Osteoblast (primary cell): ENCODE measurements at places on chromosomes 2 and 18. TPM values are rescaled to one million over a fixed set of nuclear protein-coding genes. Genes with fewer than 3 reads are reported as not detected.

GRCh38 chr2:85291425-85292023 lies 36.3 kb downstream of the TGOLN2 start:
- no peak for DNase-seq

DNA sequence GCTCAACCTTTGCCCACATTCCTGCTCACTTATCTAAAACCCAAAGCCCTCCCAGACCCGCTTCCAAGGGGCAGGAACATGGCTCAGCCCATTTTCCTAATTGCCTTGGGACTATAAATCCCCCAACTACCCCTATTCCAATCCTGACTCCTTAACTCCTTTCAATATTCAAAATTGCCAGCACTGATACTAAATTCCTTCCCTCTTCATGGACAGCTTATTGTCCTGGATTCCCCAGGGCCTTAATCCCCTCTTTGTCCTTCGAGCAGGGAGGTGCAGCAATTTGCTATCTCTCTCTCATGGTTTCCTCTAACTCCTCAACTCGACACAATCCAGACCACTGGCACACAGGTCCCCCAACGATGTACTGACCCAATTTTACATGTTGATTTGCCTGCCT lies 99.1 kb downstream of the SLC25A12 start:
- DNase-seq, result no peak

DNA sequence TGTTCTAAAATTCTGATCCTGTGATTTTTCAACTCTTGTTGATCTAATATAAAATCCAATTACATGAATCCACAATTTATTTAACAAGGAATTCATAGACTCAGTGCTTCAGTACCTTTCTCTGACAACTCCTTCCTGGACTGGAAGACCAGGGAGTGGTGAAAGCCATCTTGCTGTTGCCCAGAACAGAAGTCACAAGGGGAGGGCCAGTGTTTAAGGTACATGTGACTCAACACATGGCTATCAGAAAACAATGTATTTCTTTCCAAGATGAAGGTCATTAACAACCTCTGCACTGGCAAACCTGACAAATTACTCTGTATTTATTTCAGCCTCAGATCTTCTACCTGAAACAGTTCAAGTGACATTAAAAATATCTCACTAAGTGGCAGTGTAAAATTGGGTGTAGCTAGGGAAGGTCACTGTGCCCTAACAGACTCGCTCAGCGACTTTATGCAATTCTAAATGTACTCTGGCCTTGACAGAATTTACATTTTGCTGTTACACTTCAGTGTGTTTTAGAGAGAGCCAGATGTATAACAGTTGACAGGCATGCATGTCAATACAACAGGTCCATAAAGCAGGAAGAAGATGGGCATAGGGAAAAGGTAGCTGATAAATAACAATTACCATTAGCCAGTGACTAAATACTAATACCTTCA lies 75.4 kb downstream of the NCKAP5 start:
- no peak for DNase-seq

DNA sequence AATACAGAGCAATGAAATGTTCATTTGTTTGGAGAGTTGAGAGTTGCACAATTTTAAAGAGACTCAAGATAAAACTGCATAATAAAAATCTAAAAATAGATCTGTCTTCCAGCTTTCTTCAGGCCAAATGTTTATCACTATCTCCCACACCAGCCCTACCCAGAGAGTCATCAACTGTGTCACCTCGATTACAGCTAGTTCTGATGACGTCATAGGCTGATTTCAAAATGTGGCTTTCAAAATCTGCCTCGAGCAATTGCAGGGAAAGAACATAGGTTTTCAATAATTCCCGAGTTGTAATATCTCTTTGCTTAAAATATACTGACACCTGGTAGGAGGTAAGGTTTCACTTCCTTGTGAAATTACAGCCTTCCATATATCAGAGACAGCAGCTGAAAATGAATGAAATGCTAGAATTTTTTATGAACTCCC lies 677.6 kb upstream of the ID2 start:
- peak; percentile 87 for DNase-seq

- DNase-seq, result peak; percentile 68
Observed at GRCh38 chr18:61398961-61399705, 65.9 kb downstream of the CDH20 start.

- no peak for DNase-seq
Observed at GRCh38 chr2:121429119-121429903, 101.4 kb upstream of the RNU4ATAC start.

GRCh38 chr2:189576396-189576795 lies 4.2 kb downstream of the SLC40A1 start:
- DNase-seq, result no peak

GRCh38 chr2:19426941-19427340 lies 68.5 kb upstream of the OSR1 start:
- DNase-seq, result no peak

GRCh38 chr2:97267411-97268074 lies 154.6 kb downstream of the ANKRD36 start:
- DNase-seq, result no peak

- DNase-seq, result no peak
Observed at GRCh38 chr2:85019121-85019520, 48.2 kb downstream of the KCMF1 start.

GRCh38 chr2:86704459-86704971 lies 15.6 kb upstream of the RMND5A start:
- DNase-seq, result peak; percentile 83

DNA sequence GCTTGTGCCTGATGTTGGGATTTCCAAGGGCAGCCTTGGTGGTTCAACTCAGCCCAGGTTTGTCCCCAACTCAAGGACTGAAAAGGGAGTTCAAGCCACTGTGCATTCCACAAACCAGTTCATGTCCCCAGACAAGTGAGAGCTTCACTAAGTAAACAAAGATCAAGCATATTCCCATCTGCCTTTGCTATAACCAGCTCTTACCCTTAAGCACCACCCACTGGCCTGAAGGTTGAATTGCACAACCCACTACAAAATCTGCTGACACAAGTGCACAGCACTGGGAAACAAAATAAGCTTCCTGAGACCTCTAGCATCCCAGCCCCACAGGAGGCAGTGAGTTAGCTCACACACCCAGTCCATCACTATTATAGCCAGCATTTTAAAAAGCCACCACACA lies 516.7 kb downstream of the NR4A2 start:
- DNase-seq, result no peak

- no peak for DNase-seq
Observed at GRCh38 chr2:7867867-7868266, 814.0 kb upstream of the ID2 start.

DNA sequence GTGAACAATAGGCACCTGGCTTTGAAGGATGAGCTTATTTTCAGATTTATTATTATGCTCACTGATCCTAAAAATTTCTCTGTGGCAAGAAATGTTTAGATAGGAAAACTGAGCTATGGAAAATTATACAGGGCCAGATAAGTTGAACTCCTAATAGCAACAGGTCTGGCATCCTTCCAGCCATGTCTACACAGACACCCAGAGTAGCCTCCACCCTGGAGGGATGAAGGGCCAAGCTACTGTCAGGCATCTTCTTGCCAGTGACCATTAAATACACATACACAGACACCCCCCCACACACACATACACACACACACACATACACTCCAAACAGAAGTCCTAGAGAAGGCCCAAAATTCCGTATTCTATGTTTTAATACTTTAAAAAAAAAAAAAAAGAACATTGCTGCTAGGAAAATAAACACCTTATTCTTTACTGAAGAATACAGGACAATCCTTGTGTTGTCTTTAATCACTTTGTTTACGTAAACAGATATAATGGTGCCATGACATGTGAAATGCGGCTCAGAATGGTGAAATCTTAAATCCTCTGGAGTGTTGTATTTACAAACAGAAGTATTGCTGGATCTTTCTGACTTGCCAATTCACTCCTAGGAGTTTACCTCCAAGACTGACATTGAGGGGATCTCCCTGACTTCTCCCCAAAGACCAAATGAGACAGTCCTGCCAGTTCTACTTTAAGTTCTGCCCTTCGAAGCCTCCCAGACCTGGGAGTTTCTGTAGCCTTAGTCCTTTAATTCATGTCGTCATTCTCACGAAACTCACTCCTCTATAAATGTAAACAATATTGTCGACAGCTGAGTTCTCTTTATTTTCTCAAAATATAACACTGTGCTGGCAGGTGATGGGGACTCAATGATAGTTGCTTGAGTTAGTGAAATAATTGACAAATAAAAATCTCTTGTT lies 163.1 kb downstream of the ANTXR1 start:
- DNase-seq, result no peak

GRCh38 chr2:37632310-37632709 lies 39.1 kb downstream of the CDC42EP3 start:
- no peak for DNase-seq

DNA sequence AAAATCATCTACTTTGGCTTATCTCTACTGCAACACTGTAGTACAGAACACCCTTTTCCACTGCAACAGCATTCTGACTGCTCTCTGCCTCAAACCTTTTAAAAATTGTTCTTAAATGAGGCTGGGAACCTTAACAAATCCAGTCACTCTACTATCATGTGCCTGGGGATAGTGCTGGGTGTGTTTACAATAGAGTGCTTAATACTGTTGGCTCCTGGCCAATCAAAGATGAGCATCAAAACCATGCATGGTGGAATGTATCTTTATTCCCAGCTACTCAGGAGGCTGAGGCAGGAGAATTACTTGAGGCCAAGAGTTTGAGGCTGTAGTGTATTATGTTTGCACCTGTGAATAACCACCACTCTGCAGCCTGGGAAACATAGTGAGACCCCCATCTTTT lies 7.4 kb downstream of the ANKAR start:
- DNase-seq, result no peak

GRCh38 chr2:180573951-180574350 lies 406.5 kb upstream of the UBE2E3 start:
- peak; percentile 48 for DNase-seq

GRCh38 chr2:53268086-53268485 lies 499.5 kb upstream of the CHAC2 start:
- no peak for DNase-seq

- peak; percentile 89 for DNase-seq
Observed at GRCh38 chr2:162244541-162245031, 1.3 kb upstream of the FAP start.

IL18RAP gene
- total RNA-seq, result not detected in 2 replicates

ZSWIM2 gene
- total RNA-seq, result 0.29 TPM in 1 of 2 replicates, not detected in the other

STEAP3 gene
- 27.4 and 40.9 TPM in 2 replicates for total RNA-seq

CCDC148 gene
- total RNA-seq, result 1.8 and 2.1 TPM in 2 replicates

EVX2 gene
- total RNA-seq, result under 0.01 TPM in 1 of 2 replicates, not detected in the other
